CD4-positive, alpha-beta T cell treated with Interleukin-17A for 1 hour (primary cell): ENCODE measurements at places on chromosomes 6 and 20.

GRCh38 chr6:11215773-11216172 is 16.7 kb downstream of the NEDD9 start:
- DNase-seq: no peak

- DNase-seq: no peak
Observed at GRCh38 chr6:154482858-154483257, 27.6 kb downstream of the CNKSR3 start.

DNA sequence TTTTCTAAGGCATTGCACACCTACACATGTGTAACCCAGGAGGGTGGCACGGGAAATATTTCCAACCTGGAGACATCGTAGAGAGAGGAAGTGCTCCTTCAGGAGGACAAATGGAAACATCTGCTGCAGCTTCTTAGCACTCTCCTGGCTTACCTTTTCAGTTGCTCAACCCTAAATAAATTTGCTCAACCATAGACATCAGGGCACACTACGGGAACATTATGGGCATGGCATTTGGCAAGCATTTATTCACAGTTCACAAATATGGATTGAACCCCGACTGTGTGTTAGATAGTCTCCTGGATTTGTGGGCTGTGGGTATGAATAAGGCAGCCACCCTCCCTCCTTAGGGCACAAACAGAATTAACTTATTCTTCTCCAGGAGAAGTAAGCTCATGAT is 118.7 kb downstream of the SOX4 start:
- no peak for DNase-seq

- peak; percentile 5 for DNase-seq
Observed at GRCh38 chr20:35306931-35307517, 14.8 kb upstream of the FAM83C start.

DNA sequence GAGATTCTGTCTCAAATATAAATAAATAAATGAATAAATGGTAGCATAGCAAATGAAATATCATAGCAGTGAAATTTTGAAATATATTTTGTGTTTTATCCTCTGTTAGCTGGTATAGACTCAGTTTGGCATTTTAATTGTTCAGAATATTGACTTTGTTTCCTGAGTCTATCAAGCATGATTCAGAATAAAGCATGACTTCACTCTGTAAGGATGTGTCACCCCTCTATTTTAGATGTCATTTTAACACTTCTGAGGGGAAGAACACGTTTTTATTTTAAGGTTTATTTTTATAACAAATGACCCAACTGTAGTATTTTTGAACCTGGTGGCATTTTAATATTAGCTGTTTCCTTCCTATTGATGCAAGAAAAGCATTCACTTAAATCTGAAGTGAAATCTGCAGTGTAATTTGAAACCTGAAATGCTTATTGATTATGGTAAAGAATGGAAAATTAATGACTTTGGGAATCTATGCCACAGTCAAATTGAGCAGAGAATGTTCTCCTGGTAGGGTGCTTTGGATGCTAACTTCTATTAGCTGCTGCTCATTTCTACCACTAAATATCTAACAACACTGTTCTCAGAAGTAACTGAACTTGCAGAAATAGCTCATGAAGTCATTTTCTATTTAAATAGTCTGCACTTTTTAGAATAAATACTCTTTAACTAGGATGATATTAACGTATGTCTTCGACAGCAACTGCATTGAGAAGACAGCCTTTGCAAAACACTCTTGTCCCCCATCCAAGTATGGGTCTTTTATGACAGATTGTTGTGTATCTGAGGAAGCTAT is 114.2 kb downstream of the SOX4 start:
- DNase-seq: no peak

- DNase-seq: no peak
Observed at GRCh38 chr6:133341607-133342158, 100.5 kb downstream of the EYA4 start.

DNA sequence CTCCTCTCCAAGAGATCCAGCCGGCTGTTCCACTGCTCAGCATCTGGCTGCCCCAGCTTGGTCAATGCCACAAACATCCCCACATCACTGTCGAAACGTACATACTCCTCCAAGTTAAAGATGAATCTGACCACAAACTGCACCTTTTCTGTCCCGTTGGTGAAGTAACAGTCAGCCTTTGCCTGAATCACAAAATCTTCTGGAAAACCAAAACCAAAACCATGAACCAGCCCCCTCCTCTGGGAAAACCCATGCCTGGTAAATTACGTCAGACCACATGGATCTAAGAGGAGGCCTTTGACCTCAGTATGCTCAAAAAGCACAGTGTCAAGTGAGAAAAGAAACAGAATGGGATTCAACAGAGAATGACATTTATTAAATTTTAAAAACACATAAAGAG is 1.7 kb downstream of the HLA-DOB start:
- DNase-seq: no peak

GRCh38 chr6:30136570-30137286 is 788 bp downstream of the TRIM40 start:
- no peak for DNase-seq

GRCh38 chr6:73803562-73804241 is 107.7 kb downstream of the CD109 start:
- DNase-seq: no peak

GRCh38 chr6:168092541-168092940 is 13.5 kb upstream of the FRMD1 start:
- DNase-seq: no peak

DNA sequence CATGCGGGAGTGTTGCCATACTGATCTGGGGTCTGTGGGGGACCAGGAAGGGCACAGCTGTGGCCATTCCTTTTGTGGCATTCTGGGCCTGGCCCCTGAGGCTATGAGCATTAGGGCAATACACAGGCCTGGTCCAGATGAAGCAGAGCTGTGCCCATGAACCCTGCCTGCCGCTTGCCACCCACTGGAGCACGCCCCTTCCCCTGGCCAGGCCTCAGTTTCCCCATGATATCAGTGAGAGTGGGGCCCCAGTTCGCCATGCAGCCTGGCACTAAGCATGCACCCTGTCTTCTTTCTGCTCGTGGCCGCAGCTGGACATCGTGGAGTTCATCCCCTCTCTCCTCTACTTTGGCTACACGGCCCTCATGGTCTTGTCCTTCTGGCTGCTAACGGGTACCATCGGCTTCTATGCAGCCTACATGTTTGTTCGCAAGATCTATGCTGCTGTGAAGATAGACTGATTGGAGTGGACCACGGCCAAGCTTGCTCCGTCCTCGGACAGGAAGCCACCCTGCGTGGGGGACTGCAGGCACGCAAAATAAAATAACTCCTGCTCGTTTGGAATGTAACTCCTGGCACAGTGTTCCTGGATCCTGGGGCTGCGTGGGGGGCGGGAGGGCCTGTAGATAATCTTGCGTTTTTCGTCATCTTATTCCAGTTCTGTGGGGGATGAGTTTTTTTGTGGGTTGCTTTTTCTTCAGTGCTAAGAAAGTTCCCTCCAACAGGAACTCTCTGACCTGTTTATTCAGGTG is 42.4 kb downstream of the PLAGL2 start:
- DNase-seq: no peak

DNA sequence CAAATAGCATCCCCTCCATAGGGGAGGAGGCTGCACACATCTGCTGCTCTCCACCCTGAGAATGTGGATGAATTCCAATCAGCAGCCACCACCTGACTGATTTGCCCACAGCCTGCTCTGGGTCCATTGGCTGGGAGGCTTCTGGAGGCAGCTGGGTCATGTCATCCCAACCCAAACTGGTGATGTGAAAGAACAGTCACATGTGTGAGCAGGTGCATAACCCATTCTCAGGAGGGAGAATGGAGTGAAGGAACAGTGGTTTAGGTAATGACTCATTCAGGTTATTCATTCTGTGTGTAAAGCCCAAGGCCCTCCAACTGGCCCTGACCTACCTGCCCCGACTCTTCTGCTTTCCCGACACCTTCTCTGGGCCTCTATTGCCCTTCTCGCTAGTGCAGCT is 90.9 kb upstream of the GCM1 start:
- DNase-seq: no peak

GRCh38 chr6:88263591-88263990 is 97.4 kb upstream of the CNR1 start:
- no peak for DNase-seq

DNA sequence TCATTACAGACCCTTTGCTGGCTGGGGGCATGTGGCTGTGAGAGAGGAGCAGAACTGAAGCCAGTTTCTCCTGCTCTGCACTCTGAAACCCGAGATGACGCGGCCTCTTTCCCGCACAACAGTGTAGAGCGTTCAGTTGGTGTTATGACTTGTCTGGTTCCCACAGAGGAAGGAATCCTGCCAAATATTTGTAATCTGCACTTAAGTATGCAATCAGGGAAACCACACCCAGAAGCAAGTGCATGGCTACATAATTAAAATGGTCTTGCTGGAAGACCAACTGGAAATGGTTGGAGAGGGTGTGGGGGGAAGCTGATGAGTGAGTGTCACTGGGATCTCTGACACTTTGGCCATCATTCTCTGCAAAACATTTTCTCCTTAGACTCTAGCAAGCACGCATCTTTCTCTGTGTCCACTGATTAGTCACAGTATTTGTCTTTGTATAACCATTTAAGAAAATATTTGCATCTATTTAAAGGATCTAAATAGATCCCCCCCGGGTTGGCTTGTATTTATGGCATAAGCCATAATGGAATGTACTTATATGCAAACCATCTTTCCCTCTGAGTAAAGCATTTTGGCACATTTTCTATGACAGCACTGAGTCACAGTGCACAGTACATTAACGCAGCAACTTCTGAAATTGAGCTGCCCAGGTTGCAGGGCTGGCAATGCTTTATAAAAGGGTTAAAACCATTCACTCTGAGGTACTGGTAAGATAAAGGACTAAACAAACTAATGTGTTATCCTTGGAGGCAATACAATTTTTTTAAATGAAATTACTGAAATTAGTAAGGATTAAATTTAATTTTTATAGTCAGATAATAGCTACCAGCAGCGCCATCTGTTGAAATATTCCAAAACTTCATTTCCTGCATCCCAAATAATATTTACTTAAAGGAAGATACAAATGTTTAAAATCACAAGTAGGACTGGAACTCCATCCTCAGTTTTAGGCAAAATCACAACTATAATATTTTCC is 76.7 kb downstream of the FOXC1 start:
- DNase-seq: no peak

DNA sequence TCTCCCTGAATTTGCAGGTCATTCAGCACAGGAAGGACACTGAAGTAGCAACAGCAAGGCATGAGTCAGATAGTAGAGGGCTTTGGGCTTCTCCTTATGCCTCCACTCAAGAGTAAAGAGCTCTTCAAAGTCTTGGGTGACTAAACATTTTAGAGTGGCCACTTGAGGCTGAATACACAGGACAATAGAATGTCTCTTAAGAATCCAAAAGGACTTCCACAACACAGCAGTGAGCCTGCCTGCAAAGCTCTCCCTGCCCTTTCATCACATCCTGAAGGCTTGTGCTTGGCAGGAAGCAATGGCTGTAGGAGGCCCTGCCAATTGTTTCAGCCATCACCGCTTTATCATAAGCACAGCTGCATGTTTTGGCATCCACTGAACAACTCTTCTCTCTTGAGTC is 36.8 kb downstream of the FOXQ1 start:
- DNase-seq: no peak

GRCh38 chr6:130674604-130675003 is 152.6 kb upstream of the SMLR1 start:
- DNase-seq: no peak

GRCh38 chr6:46407246-46407645 is 84.0 kb downstream of the RCAN2 start:
- DNase-seq: no peak

GRCh38 chr20:32439132-32439829 is 81.2 kb downstream of the ASXL1 start:
- no peak for DNase-seq

- DNase-seq: no peak
Observed at GRCh38 chr6:167219967-167220512, 62.3 kb upstream of the GPR31 start.

DNA sequence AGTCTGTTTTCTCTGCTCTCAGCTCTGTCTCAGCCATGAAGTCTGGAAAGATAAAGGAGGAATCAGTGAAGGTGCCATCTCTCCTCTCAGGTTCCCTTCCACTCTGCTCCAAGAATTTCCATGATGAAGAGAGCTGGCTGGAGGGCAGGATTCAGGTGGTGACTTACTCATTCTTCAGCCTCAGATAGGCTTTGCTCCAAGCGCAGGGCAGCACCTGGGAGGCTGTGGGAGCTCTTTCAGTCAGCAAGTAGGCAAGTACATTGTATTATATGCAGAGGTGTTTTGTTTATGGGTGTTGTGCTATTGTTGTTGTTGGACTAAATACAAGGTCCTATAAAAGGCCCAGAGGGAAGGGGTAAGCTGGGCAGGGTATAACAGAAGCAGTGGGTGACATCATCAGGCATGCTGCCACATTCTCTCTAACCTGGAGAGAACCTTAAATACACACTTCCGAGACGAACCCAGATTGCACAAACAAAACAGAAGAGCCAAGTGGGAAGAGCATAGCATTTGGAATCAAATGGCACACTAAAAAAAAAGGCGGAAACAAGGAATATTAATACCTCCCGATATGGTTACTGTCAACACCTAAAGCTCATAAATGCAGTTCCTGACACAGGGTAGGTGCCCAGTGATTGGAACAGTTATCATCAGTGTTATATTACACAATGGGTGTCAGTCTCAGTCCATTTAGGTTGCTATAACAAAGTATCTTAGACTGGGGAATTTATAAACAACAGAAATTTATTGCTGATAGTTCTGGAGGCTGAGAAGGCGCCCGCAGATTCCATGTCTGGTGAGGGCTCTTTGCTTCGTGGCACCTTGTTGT is 14.5 kb upstream of the PSMG4 start:
- DNase-seq: no peak

GRCh38 chr6:8982668-8983067 is 547.3 kb upstream of the SLC35B3 start:
- DNase-seq: no peak

DNA sequence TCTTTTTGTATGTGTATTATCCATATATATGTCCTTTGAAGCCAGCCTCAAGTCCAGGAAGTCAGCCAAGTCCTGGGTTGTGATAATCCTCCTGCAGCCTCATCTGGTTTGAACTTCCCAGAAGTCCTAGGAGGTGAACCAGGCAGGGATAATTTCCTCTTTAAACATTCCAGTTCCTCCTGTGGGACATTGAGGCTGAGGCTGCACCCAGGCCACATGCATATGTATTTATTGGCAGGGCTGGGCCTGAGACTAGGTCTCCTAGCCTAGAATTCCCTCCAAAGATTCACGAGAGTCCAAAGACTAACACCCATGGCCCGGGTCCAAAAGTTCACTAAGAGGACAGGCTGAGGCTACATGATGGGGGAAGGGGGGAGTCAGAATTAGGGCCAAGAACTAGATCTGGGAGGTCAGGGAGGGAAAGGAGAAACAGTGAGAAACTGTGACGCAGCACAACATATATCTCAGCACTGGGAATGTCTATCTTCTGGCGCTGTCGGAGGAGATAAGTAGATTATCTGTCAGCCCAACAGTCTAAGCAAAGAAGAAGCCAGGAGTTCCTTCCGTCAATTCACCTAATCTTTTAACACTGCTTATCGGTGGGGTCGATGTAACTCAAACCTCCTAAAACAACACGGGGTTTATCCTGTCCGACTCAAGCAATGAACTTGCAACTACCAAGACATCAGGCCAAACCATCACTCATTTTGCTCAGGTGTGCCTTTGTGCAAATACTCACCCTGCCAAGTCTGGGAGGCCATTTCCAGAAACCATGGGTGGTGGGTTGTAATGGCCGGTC is 43.3 kb downstream of the SNX5 start:
- no peak for DNase-seq
